Mucosa of gallbladder (tissue), 1 donor: ENCODE measurements at places on chromosomes 7 and 10. TPM values are rescaled to one million over a fixed set of nuclear protein-coding genes. Genes with fewer than 3 reads are reported as not detected.

NCF1 gene
- total RNA-seq = 6.8 TPM

OR6V1 gene
- total RNA-seq = not detected

GRCh38 chr7:120991581-120991980 lies 3.1 kb downstream of the CPED1 start:
- no peak for DNase-seq

GRCh38 chr10:95536894-95537541 lies 24.2 kb downstream of the SORBS1 start:
- DNase-seq = no peak

DNA sequence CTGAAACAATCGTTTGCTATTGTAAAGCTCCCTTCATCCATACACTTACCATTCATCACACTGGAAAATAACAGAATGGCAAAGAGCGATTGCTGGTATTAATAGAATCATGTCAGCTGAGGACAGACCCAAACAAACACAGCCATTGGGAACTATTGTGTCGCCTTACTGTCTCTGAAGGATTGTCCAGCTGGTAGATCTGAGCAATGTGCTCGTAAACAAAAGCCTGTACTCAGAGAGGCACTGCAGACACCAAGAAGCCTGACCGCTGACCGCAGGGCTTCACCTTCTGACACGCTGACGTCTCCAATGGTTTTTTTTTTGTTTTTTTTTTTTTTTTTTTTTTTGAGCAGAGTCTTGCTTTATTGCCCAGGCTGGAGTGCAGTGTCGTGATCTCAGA lies 151.0 kb upstream of the FRMD4A start:
- no peak for DNase-seq
